ENCODE measurements at places on chromosomes 16 and 17.

DNA sequence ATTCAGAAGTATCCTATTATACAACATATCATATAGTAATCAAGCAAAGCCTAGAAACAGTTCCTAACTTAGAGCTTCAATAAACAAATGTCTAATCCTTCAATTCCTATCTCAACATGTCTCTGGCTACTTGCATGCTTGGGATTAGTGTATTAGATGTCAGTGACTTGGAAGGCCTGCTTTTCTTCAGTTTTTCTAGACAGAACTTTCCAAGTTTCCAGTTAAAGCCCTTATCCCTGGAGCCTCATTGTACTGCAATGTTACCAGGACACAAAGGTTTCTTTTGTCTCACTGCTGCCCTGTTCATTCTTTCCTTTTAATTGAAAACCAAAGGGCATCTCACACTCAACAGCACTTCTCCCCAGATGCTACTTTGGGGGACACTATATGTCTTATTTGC lies 16.5 kb downstream of the PSME3IP1 start:
- DNase-seq: no peak

DNA sequence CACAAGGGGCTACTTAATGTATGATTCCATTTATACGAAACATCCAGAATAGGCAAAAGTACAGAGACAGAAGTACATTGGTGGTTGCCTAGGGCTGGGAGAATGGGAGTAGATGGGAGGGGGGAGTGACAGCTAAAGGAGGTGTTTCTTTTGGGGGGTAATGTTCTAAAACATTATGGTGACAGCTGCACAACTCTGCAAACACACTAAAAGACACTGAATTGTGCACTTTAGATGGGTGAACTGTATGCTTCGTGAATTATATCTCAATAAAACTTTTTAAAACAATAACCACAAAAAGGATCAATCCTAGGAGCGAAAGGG lies 661 bp downstream of the LYRM9 start:
- no peak for DNase-seq

- no peak for DNase-seq
These were observed 17.8 kb upstream of the TBKBP1 start for GRCh38 chr17:47676199-47676472.

GRCh38 chr16:77584205-77584859 lies 138.0 kb upstream of the NUDT7 start:
- peak; percentile 32 for DNase-seq

- no peak for DNase-seq
These were observed 2.2 kb upstream of the SMTNL2 start for GRCh38 chr17:4582101-4582501.

Data from stimulated activated CD4-positive, alpha-beta T cell treated with anti-CD3 and anti-CD28 coated beads, Interleukin-12 subunit alpha, Interleukin-12 subunit beta, amount 100 ng/mL, for 48 hours (primary cell).